ENCODE measurements at places on chromosomes 12 and 14.

DNA sequence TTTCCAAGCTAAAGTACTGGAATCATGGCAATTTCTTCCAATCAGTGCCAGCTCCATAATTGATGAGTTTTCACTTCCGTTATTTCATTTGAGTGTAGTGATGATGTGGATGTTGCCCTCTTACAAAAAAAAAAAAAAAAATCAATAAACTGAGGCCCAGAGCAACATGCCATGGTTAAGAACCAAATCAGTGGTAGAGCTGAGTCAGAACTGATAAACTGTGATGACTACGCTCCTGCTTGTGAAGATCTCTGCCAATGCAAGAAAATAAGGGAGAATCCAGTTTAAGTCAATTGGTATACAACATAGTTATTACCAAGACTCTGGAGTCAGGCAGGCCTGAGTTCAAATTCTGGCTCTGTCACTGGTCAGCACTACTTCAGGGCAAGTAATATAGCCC lies 102.7 kb downstream of the GPR135 start:
- DNase-seq: no peak

DNA sequence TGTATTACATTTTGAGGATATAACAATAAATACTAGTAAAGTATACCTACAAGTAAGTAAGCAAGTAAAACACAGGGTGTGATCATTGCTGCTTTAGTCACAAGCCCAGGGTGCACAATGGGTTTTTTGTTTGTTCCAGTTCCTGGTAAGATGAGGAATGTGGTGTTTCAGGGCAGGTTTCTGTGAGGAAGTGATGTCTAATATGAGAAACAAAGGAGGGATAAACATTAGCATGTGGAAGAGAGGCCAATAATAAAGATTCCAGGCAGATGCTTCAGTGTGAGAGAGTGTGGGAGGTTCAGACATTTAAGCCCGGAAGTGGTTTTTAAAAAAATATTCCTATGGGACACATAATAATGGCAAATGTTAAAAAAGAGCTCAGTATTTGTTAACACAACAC lies 808.1 kb upstream of the USP15 start:
- no peak for DNase-seq

DNA sequence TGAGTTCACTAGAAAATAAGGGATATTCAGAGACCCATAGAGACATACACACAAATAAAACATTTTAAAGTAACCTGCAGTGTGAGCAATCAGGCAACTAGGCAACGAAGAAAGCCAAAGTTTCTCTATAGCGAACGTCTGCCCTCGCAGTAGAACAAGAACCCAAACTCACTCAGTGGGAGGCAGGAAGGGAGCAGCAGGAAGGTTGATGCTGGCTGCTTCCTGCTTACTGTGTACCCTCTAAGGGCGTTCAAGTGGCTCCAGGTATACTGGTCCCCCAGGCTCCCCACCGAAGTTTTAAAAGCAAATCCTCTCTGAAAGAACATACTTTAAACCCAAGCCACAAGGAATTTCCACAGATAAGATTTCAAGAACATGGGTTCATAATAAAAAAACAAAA lies 249.3 kb downstream of the FOXN3 start:
- no peak for DNase-seq

DNA sequence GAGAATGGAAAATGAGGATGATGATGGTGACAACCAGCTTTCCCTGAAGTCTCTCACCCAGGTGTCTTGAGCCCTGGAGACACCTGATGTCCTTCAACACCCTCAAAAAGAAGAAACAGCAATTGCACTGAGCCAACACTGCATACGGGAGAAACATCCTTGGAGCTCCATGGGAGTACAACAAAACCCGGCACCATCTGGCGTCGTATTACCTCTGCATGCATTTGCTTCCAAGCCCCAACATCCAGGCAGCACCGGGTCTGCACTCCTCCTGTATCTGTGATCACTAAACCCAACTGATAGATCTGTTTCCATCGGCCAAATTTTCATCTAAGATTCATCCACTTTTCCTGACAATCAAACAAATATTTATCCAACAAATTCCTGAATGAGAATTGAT lies 249.9 kb downstream of the DPF3 start:
- no peak for DNase-seq

- DNase-seq: no peak
Observed at GRCh38 chr14:73714656-73715081, 485 bp upstream of the PNMA1 start.

GRCh38 chr12:107567876-107568619 lies 117.6 kb upstream of the PWP1 start:
- DNase-seq: no peak

GRCh38 chr14:99431986-99432385 lies 48.7 kb downstream of the SETD3 start:
- no peak for DNase-seq

- DNase-seq: no peak
Observed at GRCh38 chr12:78959556-78959955, 95.0 kb downstream of the SYT1 start.

- no peak for DNase-seq
Observed at GRCh38 chr12:4447151-4447550, 1.5 kb upstream of the FGF6 start.

- no peak for DNase-seq
Observed at GRCh38 chr12:123659996-123660727, 10.8 kb upstream of the TCTN2 start.

GRCh38 chr12:25364529-25365339 lies 114.0 kb upstream of the KRAS start:
- no peak for DNase-seq

DNA sequence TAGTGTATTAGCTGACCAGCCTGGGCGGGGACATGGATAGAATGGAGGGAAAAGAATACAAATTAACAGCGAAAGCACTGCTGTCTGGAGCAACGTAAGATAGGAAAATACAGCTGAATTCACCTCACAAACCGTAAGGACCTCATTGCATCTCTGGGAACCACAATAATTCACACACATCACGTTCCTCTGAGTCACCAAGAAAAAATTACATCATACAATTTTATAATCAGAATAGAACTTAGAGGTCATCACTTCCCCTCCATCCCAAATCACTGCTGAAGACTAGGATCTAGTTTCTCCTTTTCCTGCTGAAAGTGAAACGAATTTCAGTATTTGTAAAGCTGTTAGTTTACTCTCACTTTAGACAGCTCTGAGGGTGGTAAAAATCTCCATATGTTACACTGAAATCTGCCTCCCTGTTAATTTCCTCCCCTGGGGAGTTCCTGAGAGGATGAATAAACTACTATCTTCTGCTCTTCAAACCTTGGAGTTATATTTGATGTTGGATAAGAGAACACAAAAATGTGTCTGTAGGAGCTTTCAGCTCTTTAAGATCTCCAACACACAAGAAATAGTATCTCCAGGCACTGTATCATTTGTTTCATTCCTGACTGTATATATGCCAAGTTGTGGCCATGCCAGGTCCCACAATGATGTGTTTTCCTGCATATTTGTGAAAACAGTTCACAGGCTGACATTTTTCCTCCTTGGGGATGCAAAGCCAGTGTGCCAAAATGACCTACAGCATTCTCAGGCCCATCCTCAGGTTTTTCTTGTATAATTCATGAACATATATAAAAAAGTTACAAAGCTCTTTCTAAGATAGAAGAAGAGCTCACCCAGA lies 63.8 kb upstream of the SSTR1 start:
- no peak for DNase-seq

GRCh38 chr14:21229821-21230220 lies 39.4 kb downstream of the HNRNPC start:
- DNase-seq: no peak

GRCh38 chr12:48936379-48936979 lies 11.2 kb upstream of the FKBP11 start:
- peak; percentile 40 for DNase-seq

- DNase-seq: no peak
Observed at GRCh38 chr12:26185532-26186320, 9.6 kb upstream of the SSPN start.

DNA sequence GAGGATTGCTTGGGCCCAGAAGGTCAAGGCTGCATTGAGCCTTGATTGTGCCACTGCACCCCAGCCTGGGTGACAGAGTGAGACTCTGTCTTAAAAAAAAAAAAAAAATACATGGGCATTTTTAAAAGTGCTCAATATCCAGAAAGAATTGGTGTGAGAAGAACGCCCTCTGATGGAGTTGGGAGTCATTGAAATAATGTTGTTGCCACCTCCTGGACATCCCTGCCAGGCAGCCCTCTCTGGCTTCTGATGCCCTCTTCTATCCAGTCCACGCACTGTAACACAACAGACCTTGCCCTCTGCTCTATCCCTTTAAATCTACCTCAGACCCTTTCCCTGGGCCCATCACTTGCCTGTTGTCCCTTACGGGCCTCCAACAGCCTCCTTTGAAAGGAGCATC lies 4.9 kb downstream of the PTGDR start:
- peak; percentile 36 for DNase-seq

DNA sequence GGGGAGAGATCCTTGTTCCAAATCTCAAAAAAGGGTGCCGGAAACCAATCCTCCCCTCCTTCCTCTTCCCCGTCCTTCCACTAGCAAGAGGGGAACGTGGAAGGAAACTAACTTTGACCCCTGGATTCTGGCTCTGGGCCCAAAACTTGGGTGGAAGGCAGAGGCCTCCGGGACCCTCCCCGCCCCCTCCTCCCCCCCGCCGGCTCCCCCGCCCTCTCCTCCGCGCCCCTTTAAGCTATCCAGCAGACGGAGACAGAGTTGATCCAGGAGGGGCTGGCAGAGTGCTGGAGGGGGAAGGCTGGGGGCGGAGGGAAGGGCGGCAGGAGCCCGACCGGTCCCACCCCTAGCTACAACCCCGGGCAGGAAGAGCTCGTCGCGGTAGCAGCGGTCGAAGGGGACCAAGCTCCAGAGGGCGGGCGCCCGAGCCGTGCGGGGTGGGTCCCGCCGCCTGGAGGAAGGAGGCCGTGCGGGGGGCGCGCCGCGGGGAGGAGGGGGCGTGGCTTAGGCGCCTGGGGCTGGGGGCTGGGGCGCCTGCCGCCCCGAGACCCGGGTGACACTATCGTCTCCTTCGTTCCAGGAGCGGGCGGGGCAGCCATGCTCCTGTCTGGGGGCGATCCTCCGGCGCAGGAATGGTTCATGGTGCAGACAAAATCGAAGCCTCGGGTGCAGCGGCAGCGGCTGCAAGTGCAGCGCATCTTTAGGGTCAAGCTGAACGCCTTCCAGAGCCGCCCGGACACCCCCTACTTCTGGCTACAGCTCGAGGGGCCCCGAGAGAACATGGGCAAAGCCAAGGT lies at the start of gene NYNRIN:
Gene NYNRIN, plus strand, starts transcription at position 351 of the 794 bp plus-strand sequence. Its CDS starts 244 bp downstream, at position 595.
- peak; percentile 77 for DNase-seq

- no peak for DNase-seq
Observed at GRCh38 chr12:51905471-51906429, 1.6 kb upstream of the ACVRL1 start.

- DNase-seq: peak; percentile 15
Observed at GRCh38 chr14:35347323-35348043, 55.3 kb downstream of the PSMA6 start.

DNA sequence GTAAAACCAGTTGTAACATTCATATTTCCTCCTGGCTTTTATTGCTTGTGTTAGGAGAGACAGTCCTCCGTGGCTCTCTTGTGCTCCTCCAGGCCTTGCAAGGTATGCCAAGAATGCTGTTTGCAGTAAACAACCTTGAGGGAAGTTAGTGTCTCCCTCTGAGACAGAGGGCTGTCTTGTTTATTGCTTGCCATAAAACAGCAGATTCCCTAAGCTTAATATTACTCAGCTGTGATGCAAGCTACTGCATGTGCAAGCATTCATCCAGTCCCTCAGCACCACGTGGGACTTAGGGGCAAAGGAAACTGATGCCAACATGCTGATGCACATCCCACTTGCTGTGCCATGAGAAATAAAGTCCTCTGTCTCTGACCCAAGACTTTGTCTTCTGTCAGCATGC lies 6.6 kb downstream of the POMT2 start:
- no peak for DNase-seq

DNA sequence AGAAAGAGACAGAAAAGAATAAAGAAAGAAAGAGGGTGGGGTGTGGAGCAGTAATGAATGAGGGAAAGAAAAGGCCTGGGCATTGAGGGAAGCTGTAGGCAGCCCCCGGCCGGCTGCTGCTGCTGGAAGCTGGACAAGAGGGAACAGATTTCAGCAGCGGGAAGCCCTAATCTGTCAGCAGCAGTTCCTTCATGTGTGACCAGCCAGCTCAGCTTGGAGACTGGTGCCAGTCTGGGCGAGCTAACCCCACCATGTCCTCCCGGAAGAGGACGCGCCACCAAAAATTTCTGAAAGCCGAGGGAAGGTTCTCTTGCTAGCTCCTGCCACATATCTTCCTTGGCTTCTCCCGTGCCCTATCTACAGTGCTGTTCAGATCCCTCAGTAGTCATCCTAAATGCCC lies 236.8 kb downstream of the GRIN2B start:
- no peak for DNase-seq

DNA sequence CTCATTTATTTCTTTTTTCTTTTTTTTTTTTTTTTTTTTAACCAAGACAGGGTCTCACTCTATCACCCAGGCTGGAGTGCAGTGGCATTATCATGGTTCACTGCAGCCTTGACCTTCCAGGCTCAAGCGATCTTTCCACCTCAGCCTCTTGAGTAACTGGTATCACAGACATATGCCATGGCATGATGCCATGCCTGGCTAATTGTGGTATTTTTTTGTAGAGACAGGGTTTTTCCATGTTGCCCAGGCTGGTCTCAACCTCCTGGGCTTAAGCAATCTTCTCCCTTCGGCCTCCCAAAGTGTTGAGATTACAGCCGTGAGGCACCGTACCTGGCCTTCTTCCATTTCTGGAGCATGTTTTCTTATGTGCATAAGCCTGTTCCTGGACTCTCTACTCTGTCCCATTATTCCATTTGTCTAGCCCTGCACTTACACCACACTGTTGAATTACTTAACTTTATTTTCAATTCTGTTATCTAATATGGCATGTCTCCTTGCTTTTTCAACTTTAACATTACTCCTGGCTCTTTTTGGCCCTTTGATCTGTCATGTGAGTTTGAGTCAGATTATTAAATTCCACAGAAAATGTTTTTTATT lies 47.9 kb upstream of the PTGDR start:
- no peak for DNase-seq

DNA sequence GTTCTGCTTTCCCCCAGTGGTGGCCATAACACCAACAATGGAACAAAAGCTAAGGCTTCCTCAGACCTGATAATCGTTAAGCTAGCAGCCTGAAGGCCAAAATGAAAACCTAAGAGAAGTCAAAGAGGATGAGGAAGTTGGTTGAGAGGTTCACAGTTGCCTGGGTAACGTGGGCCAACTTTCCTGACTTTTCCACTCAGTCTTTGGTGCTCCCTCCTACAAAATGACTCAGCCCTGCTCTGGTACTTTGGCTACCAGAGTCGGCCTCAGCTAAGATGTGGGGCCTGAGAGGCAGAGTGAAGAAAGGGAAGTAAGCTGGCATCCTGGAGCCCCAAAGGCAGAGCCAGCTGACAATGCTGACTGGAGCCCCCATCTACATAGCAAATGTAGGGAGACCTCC lies 14.9 kb upstream of the FKBP11 start:
- DNase-seq: peak; percentile 80

- DNase-seq: no peak
Observed at GRCh38 chr12:77592836-77593235, 237.9 kb upstream of the NAV3 start.
